Transverse colon (tissue), 4 donors: ENCODE measurements at places on chromosomes 5 and 9.

DNA sequence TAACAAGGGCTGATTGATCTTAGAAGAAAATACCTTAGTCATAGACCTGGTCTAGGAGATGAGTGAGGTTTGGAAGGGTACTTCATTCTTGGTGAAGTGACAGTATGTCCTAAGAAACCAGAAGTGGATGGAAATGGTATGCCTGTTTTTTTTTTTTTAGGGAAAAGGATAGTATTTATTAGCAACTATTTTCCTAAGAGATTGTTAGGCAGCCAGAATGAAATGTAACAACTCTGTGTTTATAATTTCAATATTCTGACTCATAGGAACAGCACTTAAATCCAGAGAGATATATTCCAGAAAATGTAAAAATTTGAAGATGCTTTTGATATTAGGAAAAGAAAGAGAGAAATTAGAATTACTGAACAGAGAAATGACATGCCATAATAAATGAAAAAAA lies 21.2 kb upstream of the ARL14EPL start:
- no peaks in the 10 kb centered on the region for H3K4me1 ChIP-seq
- H3K36me3 ChIP-seq: no peaks in the 10 kb centered on the region
- H3K27me3 ChIP-seq: no peaks in the 10 kb centered on the region
- DNase-seq: no peak
- H3K4me3 ChIP-seq: no peak overlapping the region

GRCh38 chr5:33894566-33894965 lies 2.8 kb upstream of the ADAMTS12 start:
- H3K4me3 ChIP-seq: no peak overlapping the region
- no peaks in the 10 kb centered on the region for H3K36me3 ChIP-seq
- peaks cover 23% of the 10 kb centered on the region for H3K27me3 ChIP-seq
- no peak overlapping the region for H3K27ac ChIP-seq

GRCh38 chr9:89862316-89862715 lies 257.5 kb downstream of the GADD45G start:
- H3K4me1 ChIP-seq: no peaks in the 10 kb centered on the region
- no peaks in the 10 kb centered on the region for H3K27me3 ChIP-seq
- no peaks in the 10 kb centered on the region for H3K36me3 ChIP-seq
- no peak for DNase-seq
- H3K27ac ChIP-seq: no peak overlapping the region
- H3K4me3 ChIP-seq: no peak overlapping the region

GRCh38 chr9:123505496-123505895 lies 149.5 kb downstream of the CRB2 start:
- no peak for DNase-seq
- no peak overlapping the region for H3K27ac ChIP-seq
- no peaks in the 10 kb centered on the region for H3K27me3 ChIP-seq
- no peak overlapping the region for H3K4me3 ChIP-seq
- H3K4me1 ChIP-seq: no peaks in the 10 kb centered on the region

GRCh38 chr9:114810614-114811013 lies 4.8 kb upstream of the TNFSF15 start:
- H3K36me3 ChIP-seq: no peaks in the 10 kb centered on the region
- no peak overlapping the region for H3K27ac ChIP-seq
- peaks cover 18% of the 10 kb centered on the region for H3K4me1 ChIP-seq
- H3K4me3 ChIP-seq: no peak overlapping the region
